ENCODE measurements at places on chromosomes 16 and 17. TPM values are rescaled to one million over a fixed set of nuclear protein-coding genes. Genes with fewer than 3 reads are reported as not detected.

The PRSS33 gene
- total RNA-seq, result 0.23 TPM

The ASGR2 gene
- not detected for total RNA-seq

The CD300LB gene
- total RNA-seq, result not detected

The TP53TG3 gene
- total RNA-seq, result not detected

GRCh38 chr16:81921085-81921814, 90.0 kb downstream of the SDR42E1 start:
- no peak overlapping the region for H3K27ac ChIP-seq
- H3K36me3 ChIP-seq, result no peaks in the 10 kb centered on the region

- H3K27me3 ChIP-seq, result peaks cover 9% of the 10 kb centered on the region
- H3K36me3 ChIP-seq, result no peaks in the 10 kb centered on the region
- no peak overlapping the region for H3K27ac ChIP-seq
- H3K4me3 ChIP-seq, result no peak overlapping the region
- no peak for DNase-seq
These were observed 292.0 kb upstream of the CCL2 start for GRCh38 chr17:33962857-33963655.

GRCh38 chr17:6358131-6358530, 76.8 kb downstream of the AIPL1 start:
- no peaks in the 10 kb centered on the region for H3K36me3 ChIP-seq
- peaks cover 79% of the 10 kb centered on the region for H3K27me3 ChIP-seq
- H3K4me3 ChIP-seq, result no peak overlapping the region
- H3K27ac ChIP-seq, result no peak overlapping the region

GRCh38 chr17:37847811-37848331, 76.3 kb upstream of the TBC1D3K start:
- H3K27ac ChIP-seq, result no peak overlapping the region
- H3K4me1 ChIP-seq, result no peaks in the 10 kb centered on the region
- no peaks in the 10 kb centered on the region for H3K36me3 ChIP-seq
- DNase-seq, result no peak
- no peak overlapping the region for H3K4me3 ChIP-seq
- no peaks in the 10 kb centered on the region for H3K27me3 ChIP-seq

- no peak overlapping the region for H3K4me3 ChIP-seq
- H3K4me1 ChIP-seq, result no peaks in the 10 kb centered on the region
- H3K27me3 ChIP-seq, result no peaks in the 10 kb centered on the region
- no peaks in the 10 kb centered on the region for H3K36me3 ChIP-seq
These were observed 30.0 kb upstream of the MRTFB start for GRCh38 chr16:14041164-14041563.

GRCh38 chr16:66476328-66477027, 49.4 kb downstream of the BEAN1 start:
- no peaks in the 10 kb centered on the region for H3K36me3 ChIP-seq
- H3K4me1 ChIP-seq, result peaks cover 48% of the 10 kb centered on the region
- no peak overlapping the region for H3K4me3 ChIP-seq
- H3K27ac ChIP-seq, result no peak overlapping the region
- no peaks in the 10 kb centered on the region for H3K27me3 ChIP-seq

GRCh38 chr16:7861891-7862582, 529.4 kb downstream of the RBFOX1 start:
- H3K27ac ChIP-seq, result no peak overlapping the region
- H3K36me3 ChIP-seq, result no peaks in the 10 kb centered on the region
- no peak overlapping the region for H3K4me3 ChIP-seq
- H3K4me1 ChIP-seq, result no peaks in the 10 kb centered on the region

- no peaks in the 10 kb centered on the region for H3K27me3 ChIP-seq
- no peak overlapping the region for H3K27ac ChIP-seq
- DNase-seq, result no peak
- no peak overlapping the region for H3K4me3 ChIP-seq
These were observed 60.4 kb downstream of the PDPK1 start for GRCh38 chr16:2598133-2598641.

All from PC-9 (cell line).